ENCODE measurements at places on chromosomes 13 and 19.
A peak's percentile ranks its signal among the peaks of the same experiment; 100 is the strongest.

DNA sequence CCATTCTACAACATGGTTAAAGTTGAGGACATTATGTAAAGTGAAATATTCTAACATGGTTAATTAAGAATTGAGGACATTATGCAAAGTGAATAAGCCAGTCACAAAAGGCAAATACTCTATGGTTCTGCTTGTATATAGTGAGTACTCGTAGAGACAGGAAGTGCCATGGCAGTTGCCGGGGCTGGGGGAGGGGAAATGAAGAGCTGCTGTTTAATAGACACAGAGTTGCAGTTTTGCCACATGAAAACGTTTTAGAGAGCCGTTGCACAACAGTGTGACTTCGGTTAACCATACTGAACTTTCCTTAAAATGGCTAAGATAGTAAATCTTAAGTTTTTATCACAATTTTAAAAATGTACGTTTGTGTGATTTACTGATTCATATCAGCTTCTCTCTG, 176.9 kb downstream of the SHISA2 start:
- DNase-seq: no peak

- DNase-seq: no peak
Observed at GRCh38 chr13:39186205-39186875, 148.1 kb downstream of the NHLRC3 start.

GRCh38 chr13:36829753-36830152, 10.7 kb downstream of the RFXAP start:
- no peak for DNase-seq

- no peak for DNase-seq
Observed at GRCh38 chr13:50129706-50130122, 114.5 kb downstream of the KCNRG start.

DNA sequence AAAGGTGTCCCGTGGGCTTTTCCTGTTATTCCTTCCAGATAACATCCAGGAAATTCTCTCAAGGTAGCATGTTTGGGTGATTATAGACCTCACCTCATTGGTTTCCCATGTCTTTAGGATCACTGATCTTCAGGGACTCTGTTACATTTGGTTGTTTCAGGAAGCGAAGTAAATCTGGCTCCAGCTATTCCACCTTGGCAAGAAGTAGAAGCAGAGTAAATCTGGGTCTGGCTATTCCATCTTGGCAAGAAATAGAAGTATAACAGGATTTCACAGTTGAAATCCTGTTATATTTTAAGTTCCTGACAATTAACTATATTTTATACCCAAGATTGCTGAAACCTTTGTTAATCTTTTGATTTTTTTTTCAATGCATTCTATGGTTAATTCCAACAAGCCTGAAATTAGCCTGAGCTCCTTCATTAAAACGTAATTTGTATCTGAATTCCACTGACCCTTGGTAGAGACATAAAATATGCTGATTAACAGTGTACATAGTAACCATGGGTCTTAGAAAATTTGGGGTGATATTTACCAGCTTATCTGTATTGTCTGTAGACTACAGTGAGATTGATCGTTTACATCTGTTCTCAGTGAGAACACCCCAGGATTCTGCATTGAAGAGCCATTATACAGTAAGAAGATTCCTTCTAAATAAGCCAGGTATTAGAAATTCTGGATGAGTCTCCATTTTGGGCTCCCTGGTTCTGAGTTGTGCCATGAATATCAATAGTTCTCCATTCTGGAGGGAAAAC, 267.6 kb upstream of the SLITRK6 start:
- DNase-seq: no peak

DNA sequence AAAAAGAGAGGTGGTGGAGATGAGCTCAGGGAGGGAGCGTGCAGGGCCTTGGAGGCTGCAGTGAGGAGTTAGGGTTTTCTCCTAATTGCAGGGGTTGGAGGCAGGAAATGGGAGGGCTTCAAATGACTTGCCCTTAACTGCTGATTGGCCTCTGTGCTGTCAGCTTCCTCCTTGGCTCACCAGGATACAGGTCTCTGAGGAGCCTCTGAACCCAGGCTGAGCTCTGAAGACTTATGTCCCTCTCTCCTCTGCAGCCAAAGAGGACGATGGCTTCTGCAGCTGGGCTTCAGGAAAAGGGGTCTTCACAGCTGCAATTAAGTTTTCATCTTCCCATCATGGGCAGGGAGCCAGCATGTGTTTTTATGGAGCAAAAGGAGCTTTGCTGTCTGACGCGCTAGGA, 6.7 kb upstream of the RANBP3 start:
- DNase-seq: no peak

DNA sequence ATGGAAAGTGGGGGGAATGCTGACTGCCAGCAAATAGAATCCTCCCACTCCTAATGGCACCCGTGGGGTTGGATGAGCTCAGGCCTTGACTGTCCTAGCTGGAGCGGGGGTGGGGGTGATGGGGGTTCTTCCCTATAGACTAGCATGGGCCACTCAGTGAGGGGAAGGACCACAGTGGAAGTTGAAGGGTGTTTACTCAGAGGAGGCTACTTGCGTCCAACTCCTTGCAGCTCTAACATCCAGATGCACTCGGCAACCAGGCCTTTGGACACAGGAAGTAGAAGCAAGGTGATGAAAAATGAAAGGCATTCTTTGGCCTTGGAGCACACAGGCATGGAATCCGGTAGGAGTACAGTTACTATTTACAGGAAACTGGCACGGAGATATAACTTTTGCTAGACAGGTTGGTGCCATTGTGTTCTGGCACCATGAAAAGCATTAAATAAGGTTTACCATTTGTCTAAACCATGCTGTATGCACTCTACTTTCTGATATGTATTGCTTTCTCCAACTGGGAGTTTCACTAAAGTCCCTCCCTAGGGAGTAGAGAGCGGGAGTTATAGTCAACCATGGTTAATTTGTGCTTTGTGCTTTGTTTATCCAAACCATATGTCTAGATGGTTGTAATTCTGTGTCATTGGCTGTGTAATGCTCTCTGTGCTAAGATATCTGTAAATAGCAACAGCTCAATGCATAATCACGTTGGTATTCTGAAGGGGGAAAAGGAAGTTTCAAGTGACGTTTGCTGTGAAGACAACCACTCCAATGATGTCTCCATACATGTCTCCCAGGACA, 125.3 kb downstream of the TSHZ3 start:
- DNase-seq: no peak

DNA sequence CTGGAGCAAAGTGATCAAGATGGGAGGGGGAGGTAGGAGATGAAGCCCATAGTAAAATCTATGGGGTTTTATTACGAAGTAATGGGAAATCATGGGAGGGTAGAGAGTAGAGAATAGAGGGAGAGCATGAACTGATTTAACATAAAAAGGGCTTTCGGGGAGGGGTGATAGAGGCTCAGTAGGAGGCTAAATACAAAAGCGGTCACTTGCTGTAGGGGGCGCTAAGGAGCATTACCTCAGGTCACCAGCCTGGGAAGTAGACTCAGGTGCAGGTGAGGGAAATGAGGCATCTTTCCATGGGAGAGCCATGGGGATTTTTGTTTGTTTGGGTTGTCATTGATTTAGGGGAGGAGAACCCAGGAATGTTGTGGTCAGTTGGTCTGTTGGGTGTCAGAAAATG, 14.1 kb downstream of the KRTDAP start:
- DNase-seq: no peak

DNA sequence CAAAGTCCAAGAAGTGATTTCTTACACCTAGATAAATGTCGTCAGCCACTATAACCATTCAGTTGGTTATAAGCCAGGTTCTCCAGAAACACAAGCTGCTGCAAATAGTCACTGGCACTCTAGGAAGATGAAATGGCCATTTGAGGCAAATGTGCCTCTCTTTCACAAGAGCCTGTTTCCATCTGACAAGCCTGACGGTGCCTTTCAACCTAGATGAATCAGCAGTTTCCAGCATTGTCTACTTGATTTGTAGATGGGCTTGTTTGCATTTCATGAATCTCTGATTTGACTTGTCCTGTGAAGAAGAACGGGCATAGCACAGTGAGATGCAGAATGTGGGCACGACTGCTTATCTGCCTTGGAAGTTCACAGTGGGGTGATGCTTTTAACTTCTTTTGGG, 327.2 kb downstream of the LMO7 start:
- DNase-seq: no peak

GRCh38 chr13:101773062-101773461, 320.6 kb downstream of the ITGBL1 start:
- no peak for DNase-seq

GRCh38 chr19:49567861-49568441, 12.4 kb downstream of the NOSIP start:
- DNase-seq: no peak

GRCh38 chr19:15129856-15130585, 22.8 kb downstream of the SYDE1 start:
- peak; percentile 49 for DNase-seq

GRCh38 chr13:42028113-42028799, 20.2 kb upstream of the DGKH start:
- no peak for DNase-seq

GRCh38 chr13:26989957-26990713, 181.5 kb downstream of the USP12 start:
- no peak for DNase-seq

GRCh38 chr13:112052213-112052612, 14.7 kb upstream of the SOX1 start:
- DNase-seq: no peak

DNA sequence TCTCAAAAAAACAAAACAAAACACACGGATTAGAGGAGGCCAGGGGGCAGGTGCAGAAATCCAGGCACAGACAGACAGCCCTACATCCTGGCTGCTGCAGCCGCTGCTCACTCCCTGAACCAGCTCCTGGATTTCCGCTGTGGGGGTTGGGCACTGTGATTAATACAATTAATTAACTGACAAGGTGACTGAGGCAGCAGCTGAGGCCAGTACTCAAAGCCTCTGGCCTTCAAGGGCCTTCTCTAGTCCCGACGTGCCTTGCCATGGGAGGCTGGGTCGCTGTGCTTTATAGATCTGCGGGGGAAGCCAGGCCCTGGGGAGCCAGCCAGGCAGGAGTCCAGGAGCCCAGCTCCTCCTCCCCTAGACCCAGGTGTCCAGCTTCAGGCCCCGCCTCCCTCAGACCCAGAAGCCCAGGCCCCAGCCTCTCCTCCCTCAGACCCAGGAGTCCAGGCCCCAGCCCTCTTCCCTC, 4.6 kb downstream of the NECTIN2 start:
- no peak for DNase-seq
